GF-D8 (cell line): ENCODE measurements at places on chromosomes 6 and 20.

- no peak for DNase-seq
Observed at GRCh38 chr20:21519136-21519584, 5.3 kb upstream of the NKX2-2 start.

DNA sequence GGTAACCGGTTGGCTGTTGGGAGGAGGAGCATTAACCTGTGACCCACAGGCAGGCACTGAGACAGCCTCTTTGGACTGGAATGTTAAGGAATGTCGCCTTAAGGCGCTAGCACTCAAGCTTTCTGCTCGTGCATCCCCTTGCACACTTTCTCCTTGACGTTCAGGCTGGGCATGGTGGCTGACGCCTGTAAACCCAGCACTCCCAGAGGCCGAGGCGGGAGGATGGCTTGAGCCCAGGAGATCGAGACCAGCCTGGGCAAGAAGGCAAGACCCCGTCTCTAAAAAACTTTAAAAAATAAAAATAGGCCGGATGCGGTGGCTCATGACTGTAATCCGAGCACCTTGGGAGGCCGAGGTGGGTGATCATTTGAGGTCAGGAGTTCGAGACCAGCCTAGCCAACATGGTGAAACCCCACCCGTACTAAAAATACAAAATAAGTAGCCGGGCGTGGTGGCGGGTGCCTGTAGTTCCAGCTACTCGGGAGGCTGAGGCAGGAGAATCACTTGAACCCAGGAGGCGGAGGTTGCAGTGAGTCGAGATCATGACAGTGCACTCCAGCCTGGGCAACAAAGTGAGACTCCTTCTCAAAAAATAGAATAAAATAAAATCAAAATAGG lies 1.9 kb upstream of the GID8 start:
- DNase-seq, result no peak

DNA sequence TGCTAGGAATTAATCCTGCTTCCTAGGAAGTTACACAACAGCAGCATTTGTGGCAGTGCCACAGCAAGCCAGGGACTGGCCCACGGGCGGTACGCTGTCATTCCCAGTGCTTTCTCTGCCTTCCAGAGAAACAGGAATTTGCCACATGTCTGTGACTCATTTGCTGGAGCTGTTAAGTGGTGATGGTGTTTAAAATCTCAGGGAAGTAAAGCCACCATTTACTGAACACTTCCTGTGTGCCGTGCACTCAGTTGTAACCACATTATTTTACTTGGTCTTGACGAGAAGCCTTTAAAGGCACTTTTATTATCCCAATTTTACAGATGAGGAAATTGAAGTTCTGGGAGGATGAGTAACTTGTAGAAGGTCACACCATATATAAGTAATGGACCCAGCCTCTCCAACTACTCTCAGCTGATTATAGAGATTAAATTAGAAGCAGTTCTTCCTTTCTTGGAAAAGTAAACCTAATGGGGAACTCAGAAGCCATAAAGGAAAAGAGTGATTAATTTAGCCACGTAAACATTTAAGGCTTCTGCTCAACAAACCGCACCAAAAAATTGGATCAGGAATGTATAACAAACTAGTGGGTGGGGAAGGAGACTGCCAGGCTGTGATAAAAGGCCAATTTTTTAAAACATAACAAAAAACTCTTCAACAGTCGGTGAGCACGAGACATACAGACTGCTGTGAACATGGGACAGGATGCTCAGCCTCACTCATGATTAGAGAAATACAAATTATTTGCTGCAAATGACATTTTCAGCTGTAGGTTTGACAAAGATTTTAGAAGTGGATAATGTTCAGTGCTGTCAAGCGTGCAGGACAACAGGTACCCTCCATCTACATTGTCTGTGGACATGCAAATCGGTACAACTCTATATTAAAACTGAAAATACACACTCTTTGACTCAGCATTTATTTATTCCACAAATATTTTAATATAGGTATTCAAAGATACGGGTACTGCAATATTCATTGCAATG lies 311.2 kb downstream of the NRN1 start:
- DNase-seq, result peak; percentile 42

DNA sequence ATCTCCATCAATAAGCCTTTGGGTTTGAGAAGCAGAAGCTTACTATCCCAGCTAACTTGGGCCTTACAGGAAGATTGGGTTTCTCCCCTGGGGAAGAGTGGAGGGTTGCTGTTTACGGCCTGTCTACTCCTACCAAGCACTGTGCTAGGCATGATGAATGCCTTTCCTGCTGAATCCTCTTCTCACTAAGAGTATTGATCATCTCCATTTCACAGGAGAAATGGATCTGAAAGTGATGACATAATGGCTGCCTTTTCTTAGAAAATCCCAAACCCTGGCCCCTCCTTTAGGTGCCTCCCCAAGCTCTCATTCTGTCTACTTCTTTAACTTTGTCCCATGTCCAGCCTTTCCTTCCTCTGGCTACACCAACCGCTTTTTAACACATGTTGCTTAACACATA lies 66.1 kb downstream of the TSHZ2 start:
- no peak for DNase-seq

DNA sequence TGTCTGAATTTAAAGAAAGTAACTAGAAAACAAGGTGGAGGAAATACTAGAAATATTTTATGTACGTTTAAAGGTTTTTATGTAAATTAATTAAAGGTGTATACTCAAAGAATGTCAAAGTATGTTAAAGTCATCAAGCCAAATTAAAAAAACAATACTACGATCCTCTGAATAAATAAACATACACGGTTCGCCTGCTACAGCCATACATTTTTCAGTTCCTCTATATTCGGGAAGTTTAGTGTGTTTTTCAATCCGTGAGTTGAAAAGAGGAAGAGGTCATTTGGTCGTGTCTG lies 626 bp downstream of the STX7 start:
- no peak for DNase-seq

- DNase-seq, result no peak
Observed at GRCh38 chr6:77440206-77440976, 22.9 kb downstream of the HTR1B start.
